NCI-H446 (cell line): ENCODE measurements at places on chromosomes 16 and 17.

DNA sequence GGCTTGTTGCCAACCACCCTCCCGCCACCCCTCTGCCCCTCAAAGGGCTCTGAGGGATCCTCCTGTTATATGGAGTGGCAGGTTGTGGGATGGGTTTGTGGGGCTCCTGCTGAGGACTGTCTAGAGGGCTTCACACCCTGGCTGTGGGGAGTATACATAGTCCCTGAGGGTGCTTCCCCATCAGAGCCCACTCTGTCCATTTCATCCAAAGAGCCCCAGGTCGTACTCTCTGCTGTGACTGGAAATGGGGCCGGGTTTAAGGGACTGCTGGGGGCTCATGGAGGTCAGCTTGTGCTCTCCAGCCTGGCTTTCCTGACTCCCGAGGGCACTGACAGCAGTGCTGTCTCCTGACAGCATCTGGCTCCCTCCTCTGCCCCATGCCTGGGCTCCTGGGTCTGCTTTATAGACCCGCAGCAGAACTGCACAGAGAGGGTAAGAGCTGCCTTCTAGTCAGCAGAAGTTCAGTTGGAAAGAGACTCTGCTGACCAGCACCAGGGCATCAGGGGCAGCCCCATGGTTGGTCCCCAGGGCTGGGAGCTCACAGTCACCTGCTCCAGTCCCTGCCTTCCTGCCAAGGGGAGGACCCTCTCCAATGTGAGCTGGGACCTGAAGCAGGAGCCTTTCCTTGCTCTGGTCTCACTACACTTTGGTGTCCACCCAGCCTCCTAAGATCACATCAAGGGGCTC lies 17.8 kb upstream of the TNS4 start:
- DNase-seq = no peak

- no peak for DNase-seq
These were observed 318.9 kb downstream of the SNX29 start for GRCh38 chr16:12295395-12295794.

GRCh38 chr16:66490774-66491715 lies 58.9 kb downstream of the TK2 start:
- no peak for DNase-seq

- DNase-seq = no peak
These were observed 29.0 kb downstream of the ZC3H18 start for GRCh38 chr16:88599092-88599733.

- DNase-seq = no peak
These were observed 36.5 kb upstream of the RASL10B start for GRCh38 chr17:35694906-35695305.

DNA sequence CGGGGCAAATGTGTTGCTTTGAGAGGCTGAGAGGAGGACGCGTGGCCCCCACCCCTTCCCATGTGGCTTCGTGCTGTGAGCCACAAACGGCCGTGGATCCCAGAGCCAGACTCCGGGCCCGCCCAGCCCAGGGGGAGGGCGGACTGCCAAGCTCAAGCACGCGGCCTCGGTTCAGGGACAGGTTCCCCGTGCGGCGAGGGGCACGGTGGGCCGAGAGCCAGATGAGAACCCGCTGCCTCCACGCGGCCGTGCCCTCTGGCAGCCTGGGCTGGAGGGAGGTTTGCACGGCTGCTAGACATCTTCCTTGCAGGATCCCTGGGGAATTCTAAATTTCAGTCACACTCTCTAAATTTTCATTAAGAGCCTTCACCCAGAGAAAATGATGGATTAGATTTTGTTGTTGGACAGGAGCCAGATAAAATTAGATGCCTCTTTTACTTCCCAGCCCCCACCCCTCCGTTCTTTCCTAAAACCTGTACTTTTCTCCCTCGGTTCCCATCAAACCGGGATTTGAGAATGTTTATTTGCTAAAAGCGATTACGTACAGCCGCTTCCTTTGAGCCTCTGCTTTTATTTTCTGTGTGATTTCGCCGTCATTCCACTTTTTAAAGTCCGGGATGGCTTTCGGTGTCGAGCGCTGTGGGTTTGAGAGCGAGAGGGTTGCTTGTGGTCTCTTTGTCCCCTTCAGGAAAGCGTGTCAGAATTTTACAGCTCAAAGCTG lies 25.0 kb upstream of the GNG13 start:
- DNase-seq = no peak

DNA sequence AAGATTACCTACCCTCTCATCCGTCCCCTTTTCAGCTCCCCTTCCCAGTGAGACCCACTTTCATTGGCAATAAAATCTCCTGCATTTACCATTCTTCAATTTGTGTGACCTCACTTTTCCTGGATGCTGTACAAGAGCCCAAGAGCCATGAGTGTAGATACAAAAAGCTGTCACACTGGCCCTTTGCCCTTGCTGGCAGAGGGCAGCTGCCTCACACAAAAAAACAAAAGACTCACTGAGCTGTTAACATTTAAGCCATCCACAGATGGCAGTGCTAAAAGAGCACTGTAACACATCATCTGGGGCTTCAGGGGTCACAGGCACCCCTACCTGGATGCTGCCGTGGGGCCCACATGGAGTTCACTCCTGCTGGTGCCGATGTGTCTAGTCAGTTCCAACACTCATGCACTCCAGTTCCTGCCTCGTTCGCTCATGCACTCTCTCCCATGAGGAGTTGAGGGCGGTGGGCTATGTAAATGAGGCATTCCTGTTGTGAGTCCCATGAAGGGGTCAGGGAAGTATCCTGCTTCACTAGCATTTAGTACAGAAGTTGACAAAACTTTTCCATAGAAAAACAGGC lies 123.1 kb downstream of the CA10 start:
- peak; percentile 89 for DNase-seq

DNA sequence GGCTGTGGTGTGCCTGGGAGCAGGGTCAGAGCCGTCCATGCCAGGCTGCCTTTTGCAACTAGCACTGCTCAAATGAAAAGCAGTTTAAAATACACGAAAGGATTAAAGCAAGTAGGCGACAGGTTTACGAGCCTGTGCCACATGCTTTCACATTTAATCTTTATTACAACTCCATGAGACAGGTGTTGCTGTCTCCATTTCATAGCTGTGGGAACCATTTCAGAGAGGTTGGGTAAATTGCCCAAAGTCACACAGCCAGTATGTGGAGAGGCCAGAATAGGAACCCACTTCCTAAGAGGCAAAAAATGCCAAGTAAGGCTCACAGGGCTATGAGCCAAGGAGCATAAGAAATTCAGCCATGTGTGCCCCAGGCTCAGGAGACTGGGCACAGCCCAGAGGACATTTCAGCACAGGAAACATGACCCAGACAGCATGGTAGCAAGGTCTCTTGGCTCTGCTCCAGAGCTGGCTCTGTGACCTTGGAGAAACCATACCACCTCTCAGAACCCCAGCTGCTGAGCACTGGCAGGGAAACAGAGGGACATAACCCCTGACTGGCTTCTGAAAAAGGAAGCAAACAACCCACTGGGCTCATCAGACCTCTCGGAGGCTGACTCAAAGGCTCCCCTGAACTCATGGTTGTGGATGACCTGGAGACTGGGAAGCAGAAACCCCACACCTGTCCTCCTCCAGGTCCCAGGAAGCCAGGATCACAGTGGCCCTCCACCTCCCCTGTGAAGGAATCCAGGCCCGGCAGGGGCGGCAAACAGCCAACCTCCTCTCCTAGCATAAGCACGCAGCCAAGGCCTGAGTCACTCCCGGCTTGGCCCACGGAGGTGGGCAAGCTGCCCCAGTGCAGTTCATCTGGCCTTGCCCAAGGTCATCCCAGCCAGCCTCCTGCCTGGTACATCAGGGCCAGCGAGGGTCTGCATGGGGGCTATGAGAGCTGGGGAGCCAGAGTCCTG lies 40.3 kb upstream of the MRPS23 start:
- DNase-seq = no peak

DNA sequence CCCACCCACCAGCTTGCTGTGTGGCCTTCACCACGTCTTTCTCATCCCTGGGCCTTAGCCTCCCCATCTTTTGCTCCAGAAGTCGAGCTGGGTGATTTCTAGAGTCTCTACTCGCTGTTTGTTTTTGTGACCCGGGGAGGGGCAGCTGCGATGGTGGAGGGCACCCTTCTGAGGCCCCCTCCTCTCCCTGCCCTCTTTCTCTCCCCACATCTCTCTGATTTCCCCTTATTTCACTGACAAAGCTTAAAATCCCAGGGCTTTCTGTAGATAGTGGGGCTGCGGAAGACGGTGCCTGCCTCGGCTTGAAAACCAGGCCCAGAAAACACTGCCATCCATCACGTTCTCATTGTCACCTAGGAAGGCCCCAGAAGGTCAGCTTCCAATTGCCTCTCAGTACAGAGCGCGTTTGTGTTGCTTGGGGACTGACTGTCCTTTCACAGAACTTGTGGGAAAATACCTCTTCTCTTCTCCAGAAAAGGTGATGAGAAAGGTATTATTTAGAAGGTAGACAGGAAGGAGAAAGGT lies 95.1 kb downstream of the NTN1 start:
- no peak for DNase-seq

DNA sequence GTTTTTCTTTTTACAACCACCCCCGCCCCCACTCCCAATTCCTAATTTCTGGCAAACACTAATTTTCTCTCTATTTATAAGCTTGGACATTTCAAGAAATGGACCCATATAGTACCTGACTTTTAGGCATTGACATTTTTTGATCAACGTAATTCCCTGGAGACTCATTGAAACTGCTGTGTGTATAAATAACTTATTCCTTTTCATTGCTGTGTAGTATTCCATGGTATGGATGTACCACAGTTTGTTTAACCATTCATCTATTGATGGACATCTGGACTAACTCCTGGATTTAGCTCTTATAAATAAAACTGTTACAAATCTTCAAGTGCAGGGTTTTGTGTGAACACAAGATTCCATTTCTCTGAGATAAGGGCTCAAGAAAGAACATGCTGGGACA lies 47.1 kb upstream of the RBFOX1 start:
- no peak for DNase-seq

GRCh38 chr16:81821436-81822128 lies 42.5 kb downstream of the PLCG2 start:
- DNase-seq = no peak

GRCh38 chr17:72711521-72712310 lies 380.8 kb downstream of the SLC39A11 start:
- DNase-seq = no peak

DNA sequence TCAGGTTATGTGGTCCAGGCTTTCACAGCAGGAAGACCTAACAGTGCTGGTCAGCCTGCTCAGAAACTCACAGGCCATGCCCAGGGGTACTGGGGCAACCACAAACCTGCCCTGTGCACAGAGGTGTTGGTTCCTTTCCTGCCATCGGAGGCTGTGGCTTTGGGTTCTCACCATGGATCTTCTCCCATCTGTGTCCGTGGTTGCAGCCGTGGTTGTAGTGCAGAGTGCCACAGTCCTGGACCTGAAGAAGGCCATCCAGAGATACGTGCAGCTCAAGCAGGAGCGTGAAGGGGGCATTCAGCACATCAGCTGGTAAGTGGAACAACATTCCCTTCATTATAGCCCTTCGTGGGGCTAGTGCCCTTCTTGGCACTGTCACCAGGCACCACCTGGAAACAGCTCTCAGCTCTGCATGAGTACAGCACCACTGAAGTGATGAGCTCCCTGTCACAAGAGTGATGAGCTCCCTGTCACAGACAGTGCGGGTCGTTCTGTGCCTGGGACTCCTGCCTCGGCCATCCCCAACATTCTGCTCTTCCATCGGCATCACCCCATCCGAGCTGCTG lies 2.0 kb downstream of the SNRNP25 start:
- DNase-seq = no peak

GRCh38 chr17:82215095-82215971 lies 2.7 kb upstream of the CCDC57 start:
- no peak for DNase-seq

DNA sequence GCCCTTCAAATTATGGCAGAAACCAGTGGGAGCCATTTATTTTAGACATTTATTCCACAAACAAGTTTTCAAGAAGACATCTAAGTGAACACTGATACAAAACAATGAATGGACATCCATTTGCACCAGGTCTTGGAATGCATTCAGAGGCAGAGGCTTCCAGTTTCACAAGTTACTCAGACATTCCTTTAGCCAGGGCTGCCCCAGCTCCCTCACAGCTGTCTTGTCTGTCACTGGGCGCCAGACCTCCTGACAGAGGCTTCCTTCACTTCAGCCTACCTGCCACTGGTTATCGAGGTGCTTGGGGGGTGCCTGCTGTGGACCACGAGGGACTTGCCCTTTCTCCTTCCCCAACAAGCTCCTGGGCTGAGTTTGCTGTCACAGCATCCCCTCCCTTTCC lies 19.2 kb downstream of the AQP8 start:
- no peak for DNase-seq

GRCh38 chr16:11740567-11740966 lies 2.1 kb downstream of the TXNDC11 start:
- no peak for DNase-seq

DNA sequence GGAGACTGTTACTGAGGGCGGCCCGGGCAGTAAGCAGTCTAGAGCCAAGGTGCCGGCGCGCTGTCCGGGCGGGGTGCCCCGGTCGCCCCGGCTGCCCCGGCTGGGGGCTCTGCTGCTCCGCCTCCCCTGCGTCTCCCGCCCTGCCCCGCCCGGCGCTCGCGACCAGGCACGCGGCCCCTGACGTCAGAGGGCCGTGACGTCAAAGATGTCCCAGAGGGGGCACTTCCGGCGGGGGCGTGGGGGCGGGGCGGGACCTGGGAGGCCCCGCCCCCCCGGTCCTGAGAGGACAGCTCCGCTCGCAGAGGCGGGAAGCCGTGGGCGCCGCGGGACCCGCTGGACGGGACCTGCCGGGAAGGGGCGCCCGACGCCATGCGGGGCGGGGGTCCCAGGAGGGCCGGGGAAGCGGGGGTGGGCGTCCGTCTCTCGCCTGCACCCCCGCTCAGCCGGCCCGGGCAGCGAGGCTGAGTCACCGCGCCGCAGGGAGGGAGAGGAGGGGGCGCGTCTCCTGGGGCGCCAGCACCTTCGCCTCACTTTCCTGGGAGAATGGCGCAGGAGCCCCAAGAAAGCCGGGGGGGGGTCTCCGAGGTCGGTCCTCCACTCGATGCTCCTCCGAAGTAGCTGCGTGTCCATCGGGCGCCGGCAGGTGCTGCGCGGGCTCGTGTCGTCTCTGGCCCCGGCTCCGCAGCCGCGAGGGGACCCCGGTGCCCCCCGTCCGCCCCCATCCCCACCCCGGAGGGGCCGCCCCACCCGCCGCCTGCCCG lies 4.4 kb upstream of the HIC1 start:
- DNase-seq = peak; percentile 87

DNA sequence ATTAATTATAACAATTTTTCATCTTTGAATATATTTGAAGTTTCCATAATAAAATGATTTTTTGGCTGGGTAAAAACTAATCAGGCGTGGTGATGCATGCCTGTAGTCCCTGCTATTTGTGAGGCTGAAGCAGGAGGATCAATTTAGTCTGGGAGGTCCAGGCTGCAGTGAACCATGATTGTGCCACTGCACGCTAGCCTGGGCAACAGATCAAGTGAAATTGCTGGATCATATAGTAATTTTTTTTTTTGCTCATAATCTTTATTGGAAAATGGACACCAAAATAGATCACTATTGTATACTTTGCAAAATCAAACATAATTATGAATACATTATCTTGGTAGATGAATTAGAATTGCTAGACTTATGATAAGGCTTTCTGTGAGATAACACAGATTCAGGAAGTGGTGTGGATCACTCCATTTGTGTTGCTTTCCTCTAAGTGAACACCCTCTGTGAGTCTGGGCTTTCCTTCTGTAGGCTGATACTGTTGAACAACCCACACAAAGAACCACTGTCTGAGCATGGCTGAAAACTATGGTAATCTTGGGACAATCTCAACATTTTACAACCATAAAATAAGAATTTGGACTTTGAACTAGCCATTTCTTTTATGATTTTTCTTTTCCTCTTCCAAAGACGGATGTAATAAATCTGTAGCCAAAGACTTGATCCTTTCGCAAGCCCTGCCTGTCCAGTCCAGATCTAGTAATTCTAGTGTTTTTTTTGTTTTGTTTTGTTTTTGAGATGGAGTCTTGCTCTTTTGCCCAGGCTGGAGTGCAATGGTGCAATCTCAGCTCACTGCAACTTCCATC lies 5.6 kb upstream of the ST3GAL2 start:
- DNase-seq = no peak

GRCh38 chr17:58200024-58200633 lies 7.6 kb downstream of the EPX start:
- peak; percentile 27 for DNase-seq
